ENCODE measurements at places on chromosomes 3 and 15.

DNA sequence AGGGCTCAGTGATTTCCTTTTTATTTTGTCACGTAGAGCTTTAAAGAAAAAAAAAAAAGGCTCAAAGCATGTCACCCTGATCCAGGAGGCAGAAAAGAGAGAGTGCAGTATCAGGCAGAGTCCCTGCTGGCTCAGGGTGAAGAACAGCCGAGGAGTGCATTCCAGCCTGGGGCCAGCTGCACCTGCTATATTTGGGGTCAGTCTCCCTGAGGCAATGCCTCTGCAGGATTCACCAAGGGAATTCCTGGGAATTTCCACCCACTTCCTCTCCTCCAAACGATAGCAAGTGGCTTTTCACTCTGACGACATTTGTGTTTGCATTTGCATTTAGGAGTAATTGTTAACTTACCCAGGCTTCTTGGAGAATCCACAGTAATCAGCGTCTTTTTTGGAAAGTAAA, 202.9 kb upstream of the CTNNB1 start:
- DNase-seq = no peak

- DNase-seq = peak; percentile 11
These were observed 47.3 kb downstream of the PLSCR2 start for GRCh38 chr3:146421819-146422759.

- no peak for DNase-seq
These were observed 976.0 kb downstream of the GBE1 start for GRCh38 chr3:80785475-80785874.

- DNase-seq = no peak
These were observed 69.2 kb downstream of the RORA start for GRCh38 chr15:61159901-61160300.

DNA sequence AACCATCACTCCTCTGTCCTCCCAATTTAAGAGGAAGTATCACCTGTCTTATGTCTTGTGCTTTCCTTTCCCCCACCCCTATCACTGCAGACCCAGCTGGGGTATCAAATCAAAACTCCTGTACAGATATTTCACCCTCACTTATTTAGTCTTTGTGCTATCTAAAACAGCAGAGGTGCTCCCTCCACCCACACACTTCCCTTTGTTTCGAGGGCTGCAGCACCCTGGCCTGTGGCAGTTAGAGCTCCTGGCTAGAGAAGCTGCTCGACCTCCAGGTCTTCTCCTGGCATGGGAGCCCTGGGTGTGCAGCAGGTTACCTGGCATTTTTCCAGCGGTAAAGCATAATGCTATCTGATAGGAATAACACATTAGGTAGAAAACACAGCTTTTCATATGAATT, 181.4 kb upstream of the BCL6 start:
- DNase-seq = no peak

- DNase-seq = no peak
These were observed 26.8 kb downstream of the DCBLD2 start for GRCh38 chr3:98874602-98875249.

DNA sequence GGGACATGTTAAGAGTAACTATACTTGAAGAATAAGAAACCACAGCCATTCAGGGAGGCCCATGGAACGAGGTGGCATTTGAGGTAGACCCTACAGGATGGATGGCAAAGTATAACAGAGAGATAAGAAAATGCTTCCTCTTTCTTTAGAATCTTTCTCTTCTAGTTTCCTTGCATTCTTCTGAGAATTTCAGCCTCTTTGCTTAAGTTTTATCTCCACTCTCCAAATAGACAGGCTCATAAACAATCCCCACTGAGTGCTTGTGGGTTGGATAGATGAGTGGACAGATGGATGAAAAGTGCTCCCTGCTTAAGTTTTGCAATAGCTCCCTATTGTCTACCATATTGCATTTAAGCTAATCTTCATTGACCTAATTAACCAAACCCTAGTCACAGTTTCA, 103.7 kb downstream of the MEX3B start:
- no peak for DNase-seq

GRCh38 chr15:100987143-100987542, 68.0 kb downstream of the LRRK1 start:
- peak; percentile 20 for DNase-seq

- peak; percentile 89 for DNase-seq
These were observed 23.5 kb upstream of the CLN6 start for GRCh38 chr15:68252925-68253534.

Data from cardiac fibroblast (primary cell).